Cerebellum (tissue), 4 donors: ENCODE measurements at places on chromosomes 12 and 14. TPM values are rescaled to one million over a fixed set of nuclear protein-coding genes. Genes with fewer than 3 reads are reported as not detected.

The FAM90A1 gene
- 0.09 TPM for total RNA-seq

The SOX5 gene
- 47.7 TPM for total RNA-seq

The CATSPERB gene
- total RNA-seq, result 1.9 TPM

The TEAD4 gene
- 1.6 TPM for total RNA-seq

The ARHGEF40 gene
- 27.2 TPM for total RNA-seq

The IL31 gene
- total RNA-seq, result not detected

The ACOT4 gene
- 0.45 TPM for total RNA-seq

The CEBPE gene
- total RNA-seq, result not detected

The PPP1R1A gene
- 12.8 TPM for total RNA-seq

DNA sequence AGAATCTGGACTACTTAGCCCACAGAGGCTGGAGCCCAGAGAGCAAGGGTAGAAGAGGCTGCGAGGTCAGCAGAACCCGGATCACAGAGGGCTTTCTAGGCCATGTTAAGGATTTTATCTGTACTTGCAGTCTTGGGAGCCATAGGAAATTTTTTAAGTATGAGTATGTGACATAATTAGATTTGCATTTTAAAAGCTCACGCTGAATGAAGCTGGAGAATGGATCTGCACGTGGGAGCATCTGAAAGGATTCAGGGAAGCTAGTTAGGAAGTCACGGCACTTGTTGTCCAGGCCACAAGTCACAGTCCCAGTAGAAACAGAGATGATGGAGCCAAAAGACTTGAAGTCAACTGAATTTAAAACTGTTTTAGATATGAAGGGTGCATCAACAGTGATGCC, 14.1 kb downstream of the CORO1C start:
- DNase-seq, result no peak

DNA sequence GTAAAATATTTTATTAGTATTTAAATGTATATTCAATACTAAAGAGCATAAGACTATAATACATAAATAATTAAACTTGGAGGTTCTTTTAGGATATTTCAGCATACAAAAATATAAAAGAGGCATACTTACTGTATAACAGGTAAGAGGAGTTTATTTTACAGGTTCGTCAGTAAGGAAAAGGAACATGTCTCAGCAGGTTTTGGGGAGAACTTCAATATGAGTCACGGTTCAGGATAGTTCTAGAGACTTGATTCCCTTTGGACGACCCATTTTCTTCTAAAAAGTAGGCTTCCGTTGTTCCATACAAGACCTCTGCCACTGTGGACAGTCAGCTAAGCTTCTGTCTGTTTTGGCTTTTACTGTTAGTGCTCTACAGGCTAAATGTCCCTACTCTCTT, 181.1 kb downstream of the ALX1 start:
- DNase-seq, result no peak

DNA sequence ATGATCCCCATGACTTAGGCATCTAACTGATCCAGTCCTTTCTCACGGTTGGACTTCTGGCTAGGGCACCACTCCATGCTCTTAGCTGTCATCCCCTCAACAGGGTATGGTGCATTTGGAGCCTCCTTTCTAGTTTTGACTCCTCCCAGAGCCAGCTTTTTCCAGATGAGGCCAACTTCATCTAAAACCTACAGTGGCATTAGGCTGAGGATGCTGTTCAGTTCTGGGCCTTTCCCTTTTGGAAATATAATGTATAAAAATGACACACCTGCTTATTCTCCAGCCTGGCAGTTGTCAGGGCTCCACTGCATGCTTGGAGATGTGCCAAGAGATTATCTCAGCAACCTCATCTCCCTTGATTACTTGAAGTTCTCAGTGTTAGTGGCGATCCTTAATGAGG, 239.7 kb downstream of the EMP1 start:
- DNase-seq, result no peak

- no peak for DNase-seq
Measured at GRCh38 chr12:71041476-71041875, 116.3 kb downstream of the TSPAN8 start.

- DNase-seq, result no peak
Measured at GRCh38 chr12:91104812-91105466, 6.4 kb downstream of the LUM start.

- DNase-seq, result no peak
Measured at GRCh38 chr12:117231750-117232149, 41.5 kb upstream of the FBXO21 start.

GRCh38 chr12:39125566-39125965, 220.2 kb upstream of the CPNE8 start:
- DNase-seq, result no peak

DNA sequence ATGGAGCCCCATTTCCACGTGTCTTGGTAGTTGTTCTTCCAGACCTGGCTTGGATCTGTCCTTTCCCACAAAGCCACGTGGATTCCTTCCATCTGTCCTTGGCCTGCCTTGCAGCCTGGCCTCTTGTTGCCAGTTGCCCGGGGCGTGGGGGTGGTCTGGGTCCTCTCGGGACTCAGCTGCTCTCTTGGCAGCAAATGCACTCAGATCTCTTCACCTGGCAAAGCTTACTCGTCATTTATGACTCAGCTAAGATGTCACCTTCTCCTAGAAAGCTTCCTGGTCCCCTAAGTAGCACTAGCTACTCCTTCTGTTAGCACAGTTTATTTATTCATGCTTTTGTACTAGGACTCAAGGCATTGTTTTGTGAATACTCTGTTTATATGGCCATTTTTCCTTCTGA, 13.6 kb downstream of the PLEKHG3 start:
- peak; percentile 56 for DNase-seq

GRCh38 chr12:119208626-119209061, 29.9 kb downstream of the HSPB8 start:
- DNase-seq, result no peak

DNA sequence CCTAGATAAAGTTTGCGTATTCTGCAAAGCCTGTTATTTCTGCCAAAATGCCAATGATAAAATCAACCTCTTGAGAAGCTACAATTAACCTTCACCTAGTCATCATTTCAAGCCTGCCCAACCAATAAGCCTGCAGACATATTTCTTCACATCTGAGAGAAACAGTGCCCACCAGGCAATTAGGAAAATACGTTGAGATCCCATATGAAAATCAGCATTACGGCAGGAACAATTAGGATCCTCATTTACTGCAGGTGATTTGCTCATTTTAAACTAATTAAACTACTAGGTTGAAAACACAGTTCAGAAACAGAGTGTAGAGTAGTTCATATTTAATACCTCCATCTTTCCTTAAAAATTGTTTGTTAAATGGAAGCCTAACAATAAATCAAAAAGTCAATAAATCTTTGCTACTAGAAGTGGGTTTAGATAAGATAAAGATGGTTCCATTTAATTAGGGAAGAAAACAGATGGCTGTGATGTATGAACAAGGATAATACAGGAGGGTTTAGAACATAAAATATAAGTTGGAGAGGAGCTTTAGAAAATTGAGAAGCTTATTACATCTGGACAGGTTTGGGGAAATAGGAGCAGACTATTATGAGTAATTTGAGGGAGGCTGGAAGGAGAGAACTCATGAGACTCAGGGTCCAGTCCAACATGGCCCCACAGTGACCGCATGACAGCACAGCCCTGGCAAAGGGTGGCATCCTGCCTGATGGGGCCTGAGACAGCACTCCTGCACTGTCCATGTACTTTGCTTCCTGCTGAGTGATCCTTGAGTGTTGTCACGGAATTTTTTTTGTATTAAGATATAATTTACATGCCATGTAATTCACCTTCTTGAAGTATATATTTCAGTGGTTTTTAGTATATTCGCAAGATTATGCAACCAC, 26.9 kb upstream of the PYGL start:
- no peak for DNase-seq

DNA sequence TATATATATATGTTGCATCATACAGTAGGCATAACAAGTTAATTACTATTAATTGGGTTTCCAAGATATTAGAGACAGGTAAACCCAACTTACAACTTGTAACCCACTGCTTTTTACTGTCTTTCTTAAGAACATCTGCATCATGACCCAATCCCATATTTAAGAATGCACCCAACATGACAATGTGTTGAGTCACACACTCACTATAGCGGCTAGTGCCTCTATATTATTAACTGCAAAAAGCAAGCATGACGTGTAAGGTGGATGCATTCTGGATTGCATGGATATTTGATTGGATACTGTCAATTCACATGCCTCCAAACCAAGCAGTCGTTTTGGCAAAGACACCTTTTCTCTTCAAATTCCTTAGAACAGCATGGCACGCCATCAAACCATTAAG, 68.2 kb downstream of the KSR2 start:
- no peak for DNase-seq

- no peak for DNase-seq
Measured at GRCh38 chr14:92515546-92516343, 2.2 kb downstream of the RIN3 start.

DNA sequence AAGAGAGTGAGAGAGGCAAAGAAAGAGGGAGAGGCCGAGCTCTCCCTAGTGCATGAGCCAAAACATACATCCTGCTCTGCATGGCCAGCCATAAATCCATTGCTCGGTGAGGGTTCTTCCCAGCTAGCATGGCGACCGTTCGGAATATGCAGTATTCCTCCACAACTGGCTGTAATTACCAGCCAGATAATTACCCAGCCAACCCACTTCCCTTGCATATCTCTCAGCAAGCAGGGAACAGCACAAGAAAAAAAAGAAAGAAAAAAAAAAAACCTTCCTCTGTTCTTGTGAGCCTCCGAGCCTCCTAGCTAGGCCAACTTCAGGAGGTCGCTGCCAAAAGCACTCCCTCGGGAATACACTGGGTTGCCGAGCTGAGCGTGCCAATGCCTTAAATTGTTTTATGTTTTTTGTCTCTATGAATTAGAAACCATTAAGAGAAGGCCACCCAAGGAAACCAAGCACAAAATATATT, 567.9 kb downstream of the MED13L start:
- no peak for DNase-seq

- DNase-seq, result no peak
Measured at GRCh38 chr12:93888964-93889363, 211.8 kb downstream of the CRADD start.
